ENCODE measurements at places on chromosomes 3 and 15.

DNA sequence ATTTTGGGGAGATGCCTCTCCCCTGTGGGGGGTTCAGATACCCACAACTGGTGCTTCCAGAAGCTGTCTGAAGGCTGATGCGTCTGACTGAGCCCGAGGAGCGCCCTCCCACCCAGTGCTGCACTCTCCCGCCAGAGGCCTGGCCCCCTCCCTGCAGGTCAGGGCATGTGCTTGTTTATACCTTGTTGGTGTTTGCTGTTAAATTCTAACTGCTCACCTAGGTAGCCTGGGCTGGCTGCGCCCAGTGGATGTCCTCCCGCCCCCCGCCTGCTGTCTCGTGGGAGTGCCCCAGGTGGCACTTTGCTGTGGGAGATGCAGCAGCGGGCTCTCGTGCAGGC is 12.9 kb downstream of the KLF13 start:
- DNase-seq: no peak

GRCh38 chr3:138381950-138382715 is 33.8 kb downstream of the MRAS start:
- DNase-seq: peak; percentile 70

- DNase-seq: no peak
These were observed 12.5 kb downstream of the EPB42 start for GRCh38 chr15:43208052-43209002.

DNA sequence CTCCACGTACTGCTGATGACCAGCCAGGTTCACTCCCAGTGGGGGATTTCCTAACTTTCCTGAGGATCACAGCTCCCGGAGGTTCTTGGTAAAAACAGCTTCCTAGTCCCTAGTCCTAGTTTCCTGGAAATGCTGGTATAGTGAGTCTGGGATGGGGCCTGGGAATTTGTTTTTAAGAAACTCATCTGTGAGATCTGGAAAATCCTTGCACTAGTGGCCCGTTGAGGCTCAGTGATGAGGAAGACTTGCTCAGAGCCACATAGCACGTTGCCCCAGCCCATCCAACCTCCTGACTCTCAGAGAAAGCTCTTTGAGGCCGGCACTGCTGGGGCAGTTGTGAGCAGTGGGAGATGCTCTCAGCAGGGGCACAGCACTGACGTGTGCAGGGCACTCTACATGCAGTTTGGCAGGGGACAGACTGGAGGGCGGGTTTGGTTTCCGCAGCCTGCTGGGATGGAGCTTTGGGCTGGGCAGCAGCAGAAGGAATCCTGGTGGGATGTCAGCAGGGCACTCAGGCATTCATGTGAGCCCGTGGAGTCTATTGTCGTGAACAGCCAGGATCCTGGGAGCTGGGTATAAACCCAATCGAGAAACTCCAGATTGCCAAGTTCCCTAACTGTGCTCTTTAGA is 31.6 kb downstream of the SAXO2 start:
- DNase-seq: no peak

- DNase-seq: peak; percentile 44
These were observed 43.9 kb downstream of the MEIS2 start for GRCh38 chr15:37056177-37057121.

DNA sequence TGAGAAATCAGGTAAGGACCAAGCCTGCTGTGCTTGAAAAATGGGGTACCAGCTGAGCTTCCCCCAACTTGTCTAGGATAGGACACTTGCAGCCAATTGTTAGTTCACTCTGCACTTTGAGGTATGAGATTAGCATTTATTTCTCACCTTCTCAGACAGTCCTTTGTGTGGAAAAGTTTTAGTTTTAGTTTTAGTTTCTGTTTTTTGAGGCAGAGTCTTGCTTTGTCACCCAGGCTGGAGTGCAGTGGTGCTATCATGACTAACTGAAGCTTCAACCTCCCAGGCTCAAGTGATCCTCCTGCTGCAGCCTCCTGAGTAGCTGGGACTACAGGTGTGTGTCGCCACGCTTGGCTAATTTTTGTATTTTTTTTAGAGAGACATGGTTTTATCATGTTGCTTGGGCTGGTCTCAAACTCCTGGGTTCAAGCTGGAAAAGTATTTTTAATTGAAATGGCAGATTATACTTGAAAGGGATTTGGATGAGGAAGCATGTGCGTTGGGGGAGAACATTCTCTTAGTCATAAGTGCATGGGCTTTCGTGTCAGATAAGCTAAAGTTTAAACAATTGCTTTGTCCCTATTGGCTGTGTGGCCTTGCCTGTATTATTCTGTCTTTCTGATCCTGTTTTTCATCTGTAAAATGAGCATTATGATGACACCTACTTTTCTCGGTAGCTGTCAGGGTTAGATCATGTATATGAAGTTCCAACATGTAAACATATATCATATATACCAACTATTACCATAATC is 25.2 kb upstream of the CCK start:
- DNase-seq: peak; percentile 19

DNA sequence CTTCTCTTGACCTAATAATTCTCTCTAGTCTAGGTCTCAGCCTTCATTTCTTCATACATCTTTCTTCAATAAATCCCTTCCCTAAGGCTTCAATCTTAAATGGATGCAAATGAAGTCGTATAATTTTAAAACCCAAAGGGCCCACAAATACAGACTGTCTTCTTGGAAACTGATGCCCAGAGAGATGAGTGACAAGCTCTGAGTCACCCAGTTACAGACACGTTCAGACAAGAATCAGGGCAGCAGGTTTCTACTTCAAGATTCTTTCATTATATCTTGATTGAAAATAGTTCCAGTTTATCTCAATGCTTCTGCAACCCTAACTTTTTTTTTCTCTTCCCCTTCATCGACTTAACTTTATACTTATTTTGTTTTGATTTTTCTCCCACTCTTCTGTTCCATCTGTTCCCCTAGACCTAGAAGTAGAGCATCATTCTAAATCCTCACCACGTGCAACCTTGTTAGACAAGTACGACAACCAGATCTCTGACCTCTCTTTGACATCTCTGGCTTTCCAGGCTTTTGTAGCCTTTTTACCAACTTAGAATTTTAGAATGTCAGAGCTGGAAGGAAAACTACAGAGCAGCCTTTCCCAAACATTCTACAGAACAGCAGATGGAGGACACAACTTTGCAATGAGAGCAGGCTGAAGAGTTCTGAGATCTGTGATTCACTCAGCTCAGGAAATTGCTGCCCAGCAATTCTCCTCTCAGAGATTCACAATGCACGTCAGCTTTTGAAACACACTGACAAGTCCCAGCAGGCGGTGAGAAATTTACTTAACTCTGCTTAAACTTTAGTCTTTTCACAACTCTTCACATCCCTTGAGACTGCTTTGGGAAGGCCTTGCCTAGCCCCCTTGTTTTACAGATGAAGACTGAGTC is 25.3 kb downstream of the NCEH1 start:
- DNase-seq: peak; percentile 52

- peak; percentile 83 for DNase-seq
These were observed 256.0 kb upstream of the STAC start for GRCh38 chr3:36124118-36124796.

DNA sequence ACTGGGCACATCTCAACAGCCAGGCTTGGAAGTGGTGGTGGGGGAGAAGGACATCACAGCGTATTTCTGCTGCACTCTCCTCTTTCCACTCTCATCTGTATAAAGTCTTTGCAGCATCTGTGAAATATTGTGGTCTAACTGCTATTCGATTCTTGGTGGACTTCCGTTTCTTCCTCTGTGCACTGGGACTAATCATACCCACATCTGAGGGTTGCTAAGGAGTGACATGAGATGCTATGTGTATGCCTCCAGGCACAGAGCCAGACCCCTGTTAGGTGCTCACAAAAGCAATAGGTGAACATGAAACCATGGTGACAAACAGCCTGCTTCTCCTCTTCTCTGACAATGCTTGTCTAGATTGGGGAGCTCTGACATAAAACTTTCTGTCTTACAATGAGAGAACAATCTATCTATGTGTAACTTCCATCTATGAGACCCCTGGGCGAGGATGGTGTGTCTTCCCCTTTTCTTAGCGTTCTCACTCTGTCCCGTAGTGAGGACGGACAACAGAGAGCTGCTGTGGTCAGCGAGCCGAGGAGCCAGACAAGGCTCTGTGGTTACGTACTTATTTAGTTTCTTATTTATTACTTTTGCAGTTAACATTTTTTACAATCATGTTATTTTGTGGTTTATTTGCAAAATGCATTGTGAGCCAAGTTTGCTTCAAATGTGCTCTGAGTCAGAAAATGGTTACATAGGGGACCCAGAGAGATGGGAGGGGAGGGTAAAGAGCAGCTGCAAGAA is 196.7 kb upstream of the TPRG1 start:
- DNase-seq: no peak

DNA sequence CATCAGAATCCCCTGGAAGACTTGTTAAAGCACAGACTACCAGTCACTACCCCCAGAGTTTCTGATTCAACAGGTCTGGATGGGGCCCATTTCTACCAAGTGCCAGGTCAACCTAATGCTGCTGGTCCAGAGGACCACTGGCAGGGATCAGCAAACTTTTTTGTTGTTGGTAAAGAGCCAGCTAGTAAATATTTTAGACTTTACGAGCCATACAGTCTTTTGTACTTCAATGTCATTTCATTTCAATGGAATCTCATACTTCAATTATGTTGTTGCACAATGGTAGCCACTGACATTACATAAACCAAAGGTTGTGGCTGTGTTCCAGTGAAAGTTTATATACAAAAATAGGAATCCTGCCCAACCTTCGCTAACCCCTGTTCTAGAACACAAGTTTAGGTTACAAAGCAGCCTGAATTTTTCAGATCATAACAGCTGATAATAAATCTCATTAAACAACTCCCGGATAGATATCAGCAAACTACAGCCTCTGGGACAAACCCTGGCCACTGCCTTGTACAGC is 28.7 kb downstream of the ULK4 start:
- no peak for DNase-seq

- DNase-seq: no peak
These were observed 505.0 kb upstream of the THBS1 start for GRCh38 chr15:39075756-39076341.

DNA sequence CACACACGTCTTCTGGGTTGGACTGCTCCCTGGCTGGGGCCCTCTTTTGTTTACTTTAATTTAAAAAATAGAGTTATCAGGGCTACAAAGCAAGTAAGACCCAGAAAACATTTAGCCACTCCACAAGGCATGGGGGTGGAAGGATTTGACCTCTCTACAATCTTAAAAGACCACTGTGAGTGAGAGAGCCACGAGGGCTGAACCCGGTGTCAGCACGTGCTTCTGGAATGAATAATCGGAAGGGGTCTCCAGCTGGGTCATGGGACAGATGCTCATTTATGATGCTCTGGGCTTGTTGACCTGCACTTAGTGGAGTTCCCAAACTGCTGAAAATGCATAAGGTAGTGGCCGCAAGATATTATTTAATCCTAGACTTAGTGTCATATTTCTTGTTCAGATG is 52.4 kb downstream of the EIF4E3 start:
- no peak for DNase-seq

GRCh38 chr3:140943781-140944552 is 2.3 kb downstream of the SLC25A36 start:
- DNase-seq: no peak

DNA sequence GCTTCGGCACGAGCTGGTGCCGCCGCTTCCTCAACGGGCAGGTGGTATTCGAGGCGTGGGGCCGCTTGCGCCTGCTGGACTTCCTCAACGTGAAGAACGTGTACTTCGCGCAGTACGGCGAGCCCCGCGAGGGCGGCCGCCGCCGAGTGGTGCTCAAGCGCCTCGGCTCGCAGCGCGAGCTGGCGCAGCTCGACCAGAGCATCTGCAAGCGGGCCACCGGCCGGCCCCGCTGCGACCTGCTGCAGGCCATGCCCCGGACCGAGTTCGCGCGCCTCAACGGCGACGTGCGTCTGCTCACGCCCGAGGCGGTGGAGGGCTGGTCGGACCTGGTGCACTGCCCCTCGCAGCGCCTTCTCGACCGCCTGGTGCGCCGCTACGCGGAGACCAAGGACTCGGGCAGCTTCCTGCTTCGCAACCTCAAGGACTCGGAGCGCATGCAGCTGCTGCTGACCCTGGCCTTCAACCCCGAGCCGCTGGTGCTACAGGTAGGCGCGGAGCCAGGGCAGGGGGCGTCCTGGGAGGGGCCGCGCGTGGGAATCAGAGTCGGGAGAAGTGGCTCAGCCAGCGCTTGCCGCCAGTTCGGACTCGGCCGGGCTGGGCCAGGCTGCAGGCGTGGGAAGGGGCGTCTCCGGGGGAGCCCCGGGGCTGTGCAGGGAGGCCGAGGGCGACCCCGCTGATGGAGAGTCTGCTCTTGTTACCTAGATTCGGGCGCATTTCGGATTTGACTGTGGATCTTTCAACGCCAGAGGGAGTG is 1.1 kb downstream of the DIPK2A start:
- peak; percentile 82 for DNase-seq

GRCh38 chr15:100712226-100712625 is 109.8 kb downstream of the ASB7 start:
- DNase-seq: no peak

- DNase-seq: no peak
These were observed 187.0 kb downstream of the NTRK3 start for GRCh38 chr15:88069561-88069960.

DNA sequence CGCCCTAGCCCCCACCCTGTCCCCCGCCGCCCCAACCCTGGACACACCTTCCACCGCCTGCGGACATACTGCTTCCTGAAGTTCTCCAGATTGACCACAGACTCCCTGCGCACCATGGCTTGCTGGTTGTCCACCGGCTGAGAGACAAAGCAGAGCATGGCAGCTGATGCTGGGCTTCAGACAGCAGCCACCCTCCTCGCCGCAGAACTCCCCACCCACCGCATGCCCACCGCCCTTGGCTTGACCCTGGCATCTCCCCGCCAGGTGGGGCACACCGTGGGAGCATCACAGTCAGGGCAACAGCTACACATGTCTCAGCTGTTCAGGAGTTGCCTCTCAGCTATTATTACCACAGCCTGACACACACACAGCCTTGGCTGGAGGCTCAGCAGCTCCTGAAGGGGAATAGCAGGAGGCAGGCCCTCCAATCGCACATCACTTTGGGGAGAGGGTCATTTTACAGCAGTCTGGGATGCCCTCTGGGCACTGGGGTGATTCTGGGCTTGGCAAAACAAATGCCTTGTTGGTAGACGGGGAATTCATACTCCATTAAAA is 78.4 kb upstream of the HERC1 start:
- DNase-seq: no peak

GRCh38 chr3:171192176-171192854 is 165.8 kb upstream of the SLC2A2 start:
- peak; percentile 98 for DNase-seq

GRCh38 chr15:71112429-71112828 is 2.8 kb upstream of the THSD4 start:
- peak; percentile 50 for DNase-seq

GRCh38 chr3:38128303-38128655 is 8.6 kb downstream of the ACAA1 start:
- no peak for DNase-seq

- DNase-seq: no peak
These were observed 44.0 kb upstream of the SLC41A3 start for GRCh38 chr3:126127904-126128303.

DNA sequence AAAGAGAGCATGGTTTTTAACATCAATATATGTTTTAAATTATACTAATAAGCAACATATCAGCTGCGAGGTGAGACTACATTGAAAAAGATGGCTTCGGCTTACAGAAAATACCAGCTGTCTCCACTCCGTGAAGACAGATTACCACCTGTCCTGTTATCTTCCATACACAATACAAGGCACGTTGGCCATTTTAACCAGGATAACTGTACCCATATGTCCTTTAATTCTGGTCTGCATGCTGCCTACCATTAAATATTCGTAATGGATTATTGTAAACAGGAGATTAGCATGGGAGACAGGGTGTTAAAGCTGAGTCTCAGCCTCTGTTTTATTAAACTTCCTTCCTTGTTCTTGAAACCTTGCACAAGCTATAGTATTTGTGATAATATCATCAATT is 855.5 kb downstream of the ROBO1 start:
- DNase-seq: no peak

- no peak for DNase-seq
These were observed 14.5 kb downstream of the BCL2A1 start for GRCh38 chr15:79956354-79956939.
